ENCODE measurements at places on chromosomes 13 and 19.

DNA sequence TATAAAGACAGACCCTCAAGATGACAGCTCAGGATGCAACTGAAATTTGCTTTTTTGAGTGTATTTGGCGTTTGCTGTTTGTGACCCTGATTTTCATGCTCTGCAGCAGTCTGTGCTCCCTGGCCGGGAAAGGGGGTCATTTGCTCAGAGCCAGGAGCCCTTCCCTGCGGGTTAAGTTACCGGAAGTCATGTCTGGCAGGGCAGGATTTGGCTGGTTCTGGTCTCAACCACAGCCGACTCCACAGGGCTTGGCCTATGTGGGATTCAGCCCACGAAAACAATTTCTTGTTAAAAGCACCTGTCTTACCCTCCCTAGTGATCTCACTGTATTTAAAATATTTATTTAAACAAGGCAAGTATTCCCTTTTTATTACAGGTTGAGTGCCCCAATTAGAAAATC is 22.6 kb downstream of the MCF2L start:
- no peak for DNase-seq

- DNase-seq, result no peak
Observed at GRCh38 chr13:27395007-27395510, 29.4 kb upstream of the GTF3A start.

GRCh38 chr19:40605216-40605971 is 4.2 kb downstream of the LTBP4 start:
- DNase-seq, result peak; percentile 88

DNA sequence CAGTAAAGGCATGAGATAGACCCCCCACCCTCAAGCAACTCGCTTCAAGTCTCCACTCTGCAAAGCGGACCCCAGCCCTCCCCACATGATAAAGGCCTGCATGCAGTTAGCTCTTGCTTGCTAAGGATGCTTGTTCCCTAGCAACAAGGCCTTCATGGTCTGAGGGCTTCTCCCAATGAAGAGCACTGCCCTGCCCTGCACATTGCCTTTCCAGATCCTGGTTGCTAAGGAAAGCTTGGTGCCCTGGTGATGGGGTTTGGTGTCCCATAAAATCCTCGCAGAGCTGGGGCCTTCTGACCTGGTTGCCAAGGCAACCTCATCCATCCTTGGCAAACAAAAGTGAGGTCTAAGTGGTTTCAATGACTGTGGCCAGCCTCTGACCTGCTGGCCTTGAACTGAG is 6.0 kb downstream of the DBP start:
- DNase-seq, result no peak

GRCh38 chr13:66546534-66547379 is 683.4 kb downstream of the PCDH9 start:
- no peak for DNase-seq

GRCh38 chr13:66689628-66690027 is 540.5 kb downstream of the PCDH9 start:
- no peak for DNase-seq

DNA sequence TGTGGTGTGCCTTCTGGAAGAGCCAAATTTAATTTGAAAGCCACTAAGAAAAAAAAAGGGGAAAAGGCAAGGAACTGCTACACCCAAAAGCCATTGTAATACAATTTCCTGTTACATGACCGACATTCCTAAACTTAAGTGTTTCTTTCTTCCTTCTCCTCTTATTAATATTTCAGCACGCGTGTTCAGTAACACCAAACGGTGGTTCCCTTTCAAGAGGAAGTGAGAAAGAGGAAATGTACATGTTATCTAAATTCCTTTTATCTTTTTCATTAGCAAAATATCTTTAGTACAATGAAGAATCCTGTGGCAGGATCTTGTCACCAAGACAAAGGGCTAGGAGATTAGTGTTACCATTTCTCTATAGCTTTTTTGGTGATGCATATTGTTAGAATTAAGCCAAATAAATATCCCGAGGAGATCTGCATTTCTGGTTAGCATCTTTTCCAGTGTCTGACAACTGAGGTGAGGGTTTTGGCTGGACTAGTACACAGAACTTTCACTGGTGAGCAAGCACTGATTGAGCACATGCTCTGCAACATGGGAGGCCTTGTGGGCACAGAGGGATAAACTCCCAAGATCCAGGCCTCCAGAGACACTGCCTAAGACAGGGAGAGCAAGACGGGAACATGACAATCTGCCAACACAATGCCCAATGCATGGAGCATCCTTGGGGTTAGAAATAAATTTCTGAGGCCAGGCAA is 22.1 kb downstream of the LATS2 start:
- DNase-seq, result no peak

- peak; percentile 33 for DNase-seq
Observed at GRCh38 chr13:113904411-113904810, 40.5 kb upstream of the GAS6 start.

DNA sequence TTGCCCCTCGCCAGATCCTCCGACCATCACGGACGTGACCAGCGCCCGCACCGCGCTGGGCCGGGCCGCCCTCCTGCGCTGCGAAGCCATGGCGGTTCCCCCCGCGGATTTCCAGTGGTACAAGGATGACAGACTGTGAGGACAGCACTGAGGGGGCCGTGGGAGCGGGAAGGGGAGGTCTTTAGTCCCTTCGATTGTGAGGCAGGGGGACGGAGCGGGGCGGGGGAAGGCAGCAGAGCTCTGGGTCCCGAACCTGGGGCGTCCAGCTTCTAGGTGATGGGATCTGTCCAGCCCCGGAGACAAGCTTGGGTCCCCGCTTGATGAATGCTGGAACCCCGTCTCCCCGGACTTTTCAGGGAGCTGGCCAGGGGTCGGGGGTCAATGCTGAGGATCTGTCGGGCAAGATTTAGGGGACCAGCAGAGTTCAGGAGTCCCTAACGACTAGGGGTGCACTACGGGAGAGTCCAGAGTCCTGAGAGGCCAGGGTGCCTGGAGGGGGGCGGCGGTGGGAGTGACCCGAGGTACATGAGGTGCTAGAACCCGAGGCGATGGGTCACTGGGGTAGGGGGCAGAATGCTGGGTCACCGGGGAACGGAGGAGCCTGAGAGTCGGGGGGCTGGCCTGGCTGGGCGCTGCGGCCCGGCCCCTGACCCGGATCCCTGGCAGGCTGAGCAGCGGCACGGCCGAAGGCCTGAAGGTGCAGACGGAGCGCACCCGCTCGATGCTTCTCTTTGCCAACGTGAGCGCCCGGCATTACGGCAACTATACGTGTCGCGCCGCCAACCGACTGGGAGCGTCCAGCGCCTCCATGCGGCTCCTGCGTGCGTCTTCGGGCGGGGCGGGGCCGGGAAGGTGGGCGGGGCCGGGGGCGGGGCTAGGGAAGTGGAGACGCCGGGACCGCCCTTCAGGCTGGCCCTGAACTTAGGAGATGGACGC is 14.6 kb downstream of the VSIG10L start:
- peak; percentile 89 for DNase-seq

- DNase-seq, result peak; percentile 71
Observed at GRCh38 chr19:18424890-18425514, 5.8 kb downstream of the SSBP4 start.

DNA sequence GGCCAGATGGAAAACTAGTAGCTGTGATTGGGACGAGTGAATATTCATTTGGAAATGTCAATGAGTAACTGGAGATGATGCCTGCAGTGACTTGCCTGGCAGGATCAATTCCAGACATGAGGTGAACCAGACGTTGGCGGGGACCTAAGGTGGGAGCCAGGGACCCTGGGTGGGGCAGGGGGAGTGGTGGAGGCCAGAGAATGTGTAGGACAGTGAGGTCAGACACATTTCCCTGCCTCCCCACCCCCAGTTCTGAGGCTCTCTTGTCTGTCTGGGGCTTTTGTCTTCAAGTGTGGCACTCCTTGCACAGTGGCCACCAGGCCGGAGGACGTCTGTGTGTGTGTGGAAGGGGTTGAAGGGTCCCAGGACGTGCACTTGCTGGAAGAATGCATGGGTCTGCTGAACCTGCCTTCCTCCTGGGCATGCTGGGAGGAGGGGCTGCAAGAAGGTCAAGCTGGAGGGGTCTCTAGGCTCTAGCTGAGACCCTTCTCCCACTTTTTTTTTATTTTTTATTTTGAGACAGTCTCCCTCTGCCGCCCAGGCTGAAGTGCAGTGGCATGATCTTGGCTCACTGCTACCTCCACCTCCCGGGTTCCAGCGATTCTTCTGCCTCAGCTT is 51.6 kb downstream of the CHST8 start:
- DNase-seq, result no peak

GRCh38 chr19:53864308-53864836 is 3.3 kb upstream of the MYADM start:
- no peak for DNase-seq

DNA sequence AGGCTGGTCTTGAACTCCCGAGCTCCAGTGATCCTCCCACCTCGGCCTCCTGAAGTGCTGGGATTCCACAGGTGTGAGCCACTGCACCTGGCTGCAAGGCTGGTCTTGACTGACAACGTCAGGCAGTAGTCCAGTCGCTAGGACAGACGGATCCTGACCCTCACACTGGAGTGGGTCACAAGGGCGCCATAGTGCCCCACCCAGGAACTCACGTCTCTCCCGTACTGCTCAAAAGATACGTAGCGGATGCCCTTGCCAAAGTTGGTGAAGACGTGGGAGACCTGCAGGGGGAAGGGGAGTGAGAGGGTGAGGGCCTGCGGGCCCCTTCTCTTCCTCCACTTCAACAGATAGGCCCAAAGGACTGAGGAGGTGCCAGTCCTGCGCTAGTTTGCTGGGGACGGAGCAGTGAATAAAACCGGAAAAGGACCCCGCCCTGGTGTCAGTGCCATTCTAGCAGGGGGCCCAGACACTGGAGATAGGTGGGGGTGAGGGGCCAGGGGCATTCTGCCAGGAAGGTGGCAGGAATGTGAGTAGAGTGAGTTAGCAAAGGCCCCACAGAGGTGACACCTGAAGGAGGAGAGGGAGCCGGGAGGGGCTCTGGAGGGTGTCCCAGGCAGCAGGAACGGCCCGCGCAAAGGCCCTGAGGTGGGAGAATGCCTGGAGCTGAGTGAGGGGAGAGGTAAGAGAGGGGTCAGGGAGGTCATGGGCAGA is 11.9 kb downstream of the MRPS12 start:
- DNase-seq, result no peak

GRCh38 chr19:6047741-6048251 is 62.5 kb downstream of the RFX2 start:
- DNase-seq, result no peak

GRCh38 chr19:35929876-35930275 is 6.3 kb upstream of the LRFN3 start:
- DNase-seq, result no peak

- peak; percentile 97 for DNase-seq
Observed at GRCh38 chr19:39410017-39410830, 2.2 kb upstream of the PLEKHG2 start.

- DNase-seq, result no peak
Observed at GRCh38 chr13:21124852-21125251, 51.5 kb downstream of the SKA3 start.

DNA sequence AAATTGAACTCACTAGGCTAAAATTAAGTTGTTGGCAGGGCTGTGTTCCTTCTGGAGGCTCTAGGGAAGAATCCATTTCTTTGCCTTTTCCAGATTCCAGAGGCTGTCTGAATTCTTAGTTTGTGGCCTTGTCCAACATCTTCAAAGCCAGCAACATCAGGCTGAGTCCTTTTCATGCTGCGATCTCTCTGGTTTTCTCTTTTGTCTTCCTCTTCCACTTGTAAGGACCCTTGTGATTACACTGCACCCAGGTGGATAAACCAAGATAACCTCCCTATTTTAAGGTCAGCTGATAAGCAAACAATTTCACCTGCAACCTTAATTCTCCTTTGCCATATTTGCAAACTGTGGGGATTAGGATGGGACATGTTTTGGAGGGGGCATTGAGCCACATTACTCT is 11.5 kb downstream of the UTP14C start:
- DNase-seq, result no peak

DNA sequence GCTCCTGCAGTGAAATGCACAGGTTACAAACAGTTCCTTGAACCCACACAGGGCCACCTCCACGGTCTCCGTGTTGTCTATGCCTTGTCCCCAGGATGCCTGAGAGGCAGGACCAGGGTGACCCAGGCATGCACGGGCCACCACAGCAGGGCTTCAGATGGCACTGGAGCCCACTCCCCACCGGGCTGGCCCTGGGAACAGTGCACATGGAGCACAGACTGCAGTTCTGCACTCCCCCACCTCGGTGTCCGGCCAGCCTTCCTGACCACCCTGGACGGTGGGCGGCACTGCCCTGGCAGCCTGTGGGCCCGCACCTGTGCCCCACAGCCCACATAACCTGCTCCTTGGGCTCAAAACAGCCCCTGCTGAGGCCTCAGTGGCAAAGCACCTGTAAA is 14.3 kb upstream of the SLC35E1 start:
- DNase-seq, result no peak

DNA sequence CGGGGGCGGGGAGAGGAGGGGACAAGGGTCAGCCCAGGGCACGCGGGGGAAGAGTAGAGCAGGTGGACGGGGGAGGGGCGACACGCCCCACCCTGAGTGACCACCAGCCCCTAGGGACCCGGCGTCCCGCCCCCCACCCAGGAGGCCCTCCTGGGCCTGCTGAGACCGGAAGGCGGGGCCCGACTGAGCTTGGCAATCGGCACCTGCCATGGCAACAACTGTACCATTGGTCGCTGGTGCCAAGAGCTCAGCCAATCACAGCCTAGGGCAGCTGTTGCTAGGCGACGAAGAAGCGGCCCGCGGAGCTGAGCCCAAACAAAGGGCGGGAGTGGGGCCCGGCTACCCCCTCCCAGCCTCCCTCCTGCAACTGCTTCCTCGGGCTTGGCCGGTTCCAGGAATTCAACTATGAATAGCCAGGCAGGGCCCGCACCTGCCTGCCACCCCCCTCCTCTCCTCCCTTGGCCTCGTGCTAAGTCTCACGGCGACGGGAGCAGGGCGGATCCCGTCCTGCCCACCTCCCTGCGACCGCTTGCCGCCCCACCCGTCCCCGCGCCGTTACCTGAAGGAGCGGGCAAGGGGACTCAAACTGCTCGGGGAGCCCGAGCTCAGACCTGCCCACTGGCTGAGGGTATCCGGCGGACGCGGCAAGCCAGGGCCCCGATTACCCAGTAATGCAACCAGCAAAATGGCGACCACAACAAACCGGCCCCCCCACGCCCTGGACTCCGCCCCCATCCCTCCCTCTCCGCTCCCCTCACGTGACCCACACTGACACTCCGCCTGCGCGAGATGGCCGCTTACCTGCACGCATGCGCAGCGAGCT is at the start of gene DYRK1B:
TSS of gene DYRK1B (minus strand) at position 699 of the 823 bp plus-strand sequence. CDS start 2,295 bp downstream, outside the sequence.
- DNase-seq, result peak; percentile 97

- DNase-seq, result peak; percentile 69
Observed at GRCh38 chr19:12117201-12117970, 22.8 kb downstream of the ZNF20 start.
